ENCODE measurements at places on chromosomes 3 and 15.

GRCh38 chr3:111073218-111073617 is 1.6 kb downstream of the NECTIN3 start:
- DNase-seq = no peak

- no peak for DNase-seq
These were observed 356.8 kb upstream of the NR2F2 start for GRCh38 chr15:95973566-95974256.

- DNase-seq = no peak
These were observed 812 bp downstream of the P4HTM start for GRCh38 chr3:48990636-48991469.

DNA sequence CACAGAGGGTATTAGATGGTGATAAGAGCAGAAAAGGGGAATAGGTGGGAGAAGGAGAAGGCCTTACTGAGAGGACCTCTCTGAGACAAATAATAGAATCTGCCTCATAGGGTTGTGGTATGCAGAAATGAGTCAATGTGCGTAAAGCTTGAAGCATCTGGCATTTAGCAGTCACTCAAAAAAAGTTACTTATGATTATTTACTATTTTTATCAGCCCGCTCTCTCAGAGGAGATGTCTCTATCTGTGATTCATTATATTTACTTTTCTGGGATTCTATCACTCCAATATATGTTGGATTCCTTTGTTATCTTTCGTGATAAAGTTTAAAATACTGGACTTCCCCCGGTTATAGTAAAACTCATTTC is 4.6 kb upstream of the TM4SF1 start:
- DNase-seq = peak; percentile 84

- no peak for DNase-seq
These were observed 532.8 kb downstream of the FOXP1 start for GRCh38 chr3:71050538-71051258.

DNA sequence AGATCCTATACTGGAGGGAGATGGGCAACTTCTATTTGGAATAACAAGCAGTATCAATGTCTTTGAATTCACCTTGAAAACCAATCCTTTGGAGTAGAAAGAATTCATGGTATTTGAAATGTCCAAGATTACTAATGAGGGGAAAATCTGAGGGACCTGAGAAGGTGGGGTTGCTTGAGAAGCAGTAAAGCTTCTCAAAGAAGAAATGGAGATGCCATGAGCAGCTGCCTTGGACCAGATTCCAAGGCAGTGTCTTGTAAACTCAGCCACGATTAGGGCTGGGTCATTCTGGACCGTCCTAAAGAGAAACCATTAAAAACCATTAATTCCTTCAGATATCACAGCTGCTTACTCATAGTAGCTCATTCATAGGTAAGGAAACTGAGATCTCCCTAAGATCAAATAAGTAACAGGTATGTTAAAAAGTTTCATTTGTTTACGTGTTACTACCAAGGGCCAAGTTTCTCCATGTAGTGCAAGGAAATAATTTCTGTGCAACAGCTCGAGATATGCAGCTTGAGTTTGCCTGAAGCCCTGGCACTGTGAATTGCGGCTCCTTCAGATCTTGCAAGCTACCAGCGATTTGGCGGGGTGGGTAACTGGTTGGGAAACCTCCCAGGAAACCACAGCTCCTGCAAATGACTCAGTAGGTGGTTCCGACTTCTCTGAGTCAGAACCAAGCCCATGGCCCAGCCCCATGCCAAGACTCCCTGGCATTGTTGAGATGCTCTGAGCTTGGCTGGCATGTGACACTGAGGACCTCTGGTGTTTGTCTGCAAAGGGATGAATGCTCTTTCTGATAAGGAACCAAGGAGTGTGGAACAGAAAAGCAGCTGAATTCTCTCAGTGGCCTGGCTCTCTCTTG is 296.8 kb downstream of the RORA start:
- DNase-seq = no peak

GRCh38 chr15:52408823-52409222 is 113.2 kb upstream of the MYO5C start:
- DNase-seq = no peak

GRCh38 chr3:29171043-29171990 is 109.6 kb upstream of the RBMS3 start:
- DNase-seq = no peak

DNA sequence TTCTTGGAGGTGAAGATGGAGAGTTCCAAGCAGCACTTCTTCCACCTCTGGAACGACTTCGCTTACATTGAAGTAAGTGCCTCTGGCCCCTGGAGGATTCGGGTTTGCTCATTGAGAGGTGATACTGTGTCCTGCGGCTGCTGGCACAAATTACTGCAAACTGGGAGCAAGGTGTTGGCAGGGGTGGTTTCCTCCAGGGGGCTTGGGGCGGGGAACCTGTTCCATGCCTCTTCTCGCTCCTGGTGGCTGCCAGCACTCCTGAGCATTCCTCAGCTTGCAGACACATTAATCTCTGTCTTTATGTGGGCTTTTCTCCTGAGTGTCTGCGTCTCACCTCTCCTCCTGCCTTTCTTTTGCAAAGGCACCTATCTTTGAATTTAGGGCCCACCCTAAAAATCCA is 47.4 kb downstream of the MESD start:
- no peak for DNase-seq

Data from non-pigmented ciliary epithelial cell (primary cell).